Activated naive CD8-positive, alpha-beta T cell treated with anti-CD3 and anti-CD28 coated beads, Interleukin-2, amount 10 ng/mL, durations not matched to agents 7 days and 5 days (primary cell): ENCODE measurements at places on chromosomes 11 and 22. TPM values are rescaled to one million over a fixed set of nuclear protein-coding genes. Genes with fewer than 3 reads are reported as not detected.

DNA sequence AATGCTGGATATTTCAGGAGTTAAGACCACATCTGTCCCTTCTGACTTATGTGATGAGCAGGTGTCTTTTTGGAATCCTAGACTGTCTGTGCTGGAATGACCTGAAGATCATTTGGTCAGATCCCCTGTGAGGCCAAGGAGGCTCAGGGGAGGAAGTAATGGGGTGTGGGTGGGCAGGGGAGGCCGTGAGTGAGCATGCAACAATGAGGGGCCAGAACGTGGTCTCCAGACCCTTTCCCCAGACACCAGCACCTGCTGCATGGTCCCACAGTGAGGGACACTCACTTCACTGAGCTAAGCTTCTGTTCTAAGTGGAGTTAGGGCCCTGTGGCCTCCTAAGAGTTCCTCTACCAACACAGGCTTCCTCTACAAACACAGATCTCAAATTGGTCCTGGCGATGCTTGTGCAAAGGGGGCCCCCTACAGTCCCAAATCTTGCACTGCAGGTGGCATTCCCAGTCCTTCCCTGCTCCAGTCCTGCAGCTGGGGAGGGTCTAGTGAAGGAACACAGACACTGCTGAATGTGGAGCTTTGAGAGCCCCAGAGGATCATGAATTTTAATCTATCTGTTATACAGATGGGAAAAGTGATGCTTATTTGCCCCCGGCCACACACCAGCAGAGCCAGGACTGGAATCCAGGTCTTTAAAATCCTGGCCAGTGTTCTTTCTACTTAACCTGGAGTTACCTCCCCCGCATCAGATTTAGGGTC, 7.4 kb downstream of the USP2 start:
- no peak for DNase-seq

- DNase-seq: no peak
Observed at GRCh38 chr11:30705913-30706675, 119.9 kb upstream of the MPPED2 start.

DNA sequence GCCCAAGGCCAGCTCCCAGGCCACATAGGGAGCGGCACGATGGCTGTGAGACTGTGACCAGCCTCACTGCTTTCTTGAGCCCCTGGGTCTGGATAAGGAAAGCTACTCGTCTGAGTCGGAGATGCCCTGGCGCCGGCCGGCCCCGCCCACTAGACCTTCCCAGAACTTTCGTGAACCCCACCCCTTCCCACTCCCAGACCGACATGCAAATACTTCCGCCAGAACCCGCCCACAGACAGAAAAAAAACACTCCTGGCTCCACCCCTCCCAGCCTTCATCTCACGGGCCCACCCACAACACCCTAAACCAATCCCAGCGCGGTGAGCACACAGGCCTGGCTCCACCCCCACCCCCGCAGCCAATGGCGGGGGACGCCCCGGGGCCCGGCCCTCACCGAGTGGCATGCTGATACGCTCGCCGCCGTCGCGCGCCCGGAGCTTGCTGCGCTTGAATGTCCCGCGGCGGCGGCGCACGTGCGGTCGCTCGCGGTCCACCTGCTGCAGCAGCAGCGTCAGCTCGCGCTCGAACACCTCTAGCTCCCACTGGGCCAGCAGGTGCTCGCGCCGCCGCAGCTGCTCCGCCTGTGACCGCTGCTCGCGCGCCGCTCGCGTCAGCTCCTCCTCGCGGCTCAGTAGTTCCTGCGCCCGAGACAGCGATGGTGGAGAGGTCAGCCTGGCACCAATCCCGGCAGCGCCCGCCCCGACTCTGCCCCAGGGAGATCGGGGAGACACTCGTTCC, 7.0 kb downstream of the MAP3K11 start:
- no peak for DNase-seq

GRCh38 chr11:15557457-15558230, 442.9 kb downstream of the INSC start:
- no peak for DNase-seq

DNA sequence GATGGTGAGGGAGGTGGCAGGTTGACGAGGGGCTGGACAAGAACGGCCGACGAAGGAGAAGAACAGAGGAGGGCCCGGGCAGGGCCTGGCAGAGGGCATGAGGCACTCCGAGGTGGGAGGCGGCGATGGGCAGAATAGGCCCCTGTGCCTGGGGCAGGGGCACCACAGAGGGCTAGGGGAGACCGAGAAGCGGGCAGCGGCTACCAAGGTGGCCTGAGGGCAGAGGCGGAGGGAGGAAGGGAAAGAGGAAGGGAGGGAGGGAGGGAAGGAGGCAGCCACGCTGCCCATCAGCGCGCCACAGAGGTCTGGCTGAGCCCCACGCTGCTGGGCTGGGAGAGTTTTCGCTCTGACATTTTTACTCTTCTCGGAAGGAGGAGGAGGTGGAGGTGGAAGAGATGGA, 11.3 kb downstream of the LSP1 start:
- no peak for DNase-seq

DNA sequence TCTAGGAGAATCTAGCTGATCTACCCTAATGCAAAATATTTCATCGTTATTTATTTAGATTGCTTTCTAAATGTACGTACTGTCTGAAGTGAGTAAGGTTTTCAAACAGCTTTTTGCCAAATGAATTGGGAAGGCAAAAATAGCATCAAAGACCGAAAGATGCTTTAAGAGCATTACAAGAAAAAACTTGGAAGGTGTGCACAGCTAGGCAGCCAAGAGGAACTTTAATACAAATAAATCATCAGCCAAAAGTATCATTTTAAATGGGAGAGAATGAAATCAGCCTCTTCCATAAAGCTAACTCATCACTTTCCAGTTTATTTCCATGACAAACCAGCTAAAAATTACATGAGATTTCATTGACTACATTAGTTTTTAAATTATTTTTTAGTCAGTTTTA, 30.2 kb upstream of the CFAP300 start:
- no peak for DNase-seq

PAX6 gene
- total RNA-seq: not detected

LARGE2 gene
- total RNA-seq: 2.7 TPM

NEFH gene
- 1.8 TPM for total RNA-seq

SLC39A13 gene
- total RNA-seq: 33.1 TPM

UBE4A gene
- total RNA-seq: 43.4 TPM

NELL1 gene
- total RNA-seq: not detected

SCGB2A2 gene
- not detected for total RNA-seq

MS4A18 gene
- not detected for total RNA-seq
